ENCODE measurements at places on chromosomes 5 and 9.

DNA sequence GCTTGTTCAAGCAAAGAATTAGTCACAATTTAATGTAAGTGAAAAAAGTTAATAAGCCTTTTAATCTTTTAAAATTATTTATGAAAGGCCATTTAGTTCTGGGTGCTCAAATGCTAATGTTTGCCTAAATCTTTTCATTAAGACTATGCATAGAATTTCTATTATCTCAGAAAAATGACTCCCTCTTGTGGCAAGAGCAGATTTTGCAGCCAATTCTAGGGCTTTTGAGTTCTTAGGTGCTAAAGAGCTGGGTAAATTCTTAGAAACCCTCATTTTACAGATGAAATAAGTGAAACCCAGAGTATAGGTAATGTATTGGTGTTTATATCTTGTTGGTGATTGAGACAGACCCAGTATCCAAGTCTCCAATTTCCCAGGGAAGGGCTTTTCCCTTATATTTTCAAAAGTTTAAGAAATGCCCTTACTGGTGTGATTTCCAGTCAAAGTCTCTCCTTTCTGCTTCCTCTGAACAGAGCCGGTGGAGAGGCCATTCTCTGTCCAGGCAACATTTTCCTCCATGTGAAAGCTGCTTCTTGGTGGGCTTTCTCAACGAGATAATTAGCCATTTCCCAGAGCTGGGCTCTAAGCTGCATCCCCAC, 24.1 kb upstream of the PCSK5 start:
- peak; percentile 34 for DNase-seq

GRCh38 chr5:83686251-83686650, 34.4 kb downstream of the HAPLN1 start:
- DNase-seq = no peak

- DNase-seq = no peak
Measured at GRCh38 chr5:135030956-135031812, 2.8 kb downstream of the PITX1 start.

- DNase-seq = no peak
Measured at GRCh38 chr9:1718836-1719235, 296.3 kb upstream of the SMARCA2 start.

DNA sequence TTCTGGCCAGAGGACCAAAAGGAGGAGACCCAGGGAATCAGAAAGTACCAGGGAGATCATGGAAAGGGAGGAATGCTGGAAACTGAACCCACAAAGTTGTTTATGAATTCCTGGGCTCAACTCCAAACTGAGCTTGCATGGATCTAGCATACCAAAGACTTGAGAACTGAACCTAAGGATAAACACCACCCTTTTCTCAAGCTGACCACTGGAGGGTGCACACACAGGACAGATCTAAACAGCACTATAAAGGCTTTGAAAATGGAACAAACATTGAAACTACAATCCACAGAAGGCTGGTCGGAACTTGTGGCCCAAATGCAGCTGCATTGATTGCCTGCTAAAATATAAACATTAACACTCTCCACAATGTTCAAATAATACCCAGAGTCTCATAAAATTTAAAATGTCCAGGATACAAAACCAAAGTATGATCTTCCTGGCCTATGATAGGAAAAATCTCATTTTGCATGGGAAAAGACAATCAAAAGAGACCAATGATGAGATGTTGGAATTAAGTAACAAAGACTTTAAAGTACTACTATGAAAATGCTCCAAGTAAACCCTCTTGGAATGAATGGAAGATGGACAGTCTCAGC, 15.6 kb upstream of the IRF1 start:
- no peak for DNase-seq

DNA sequence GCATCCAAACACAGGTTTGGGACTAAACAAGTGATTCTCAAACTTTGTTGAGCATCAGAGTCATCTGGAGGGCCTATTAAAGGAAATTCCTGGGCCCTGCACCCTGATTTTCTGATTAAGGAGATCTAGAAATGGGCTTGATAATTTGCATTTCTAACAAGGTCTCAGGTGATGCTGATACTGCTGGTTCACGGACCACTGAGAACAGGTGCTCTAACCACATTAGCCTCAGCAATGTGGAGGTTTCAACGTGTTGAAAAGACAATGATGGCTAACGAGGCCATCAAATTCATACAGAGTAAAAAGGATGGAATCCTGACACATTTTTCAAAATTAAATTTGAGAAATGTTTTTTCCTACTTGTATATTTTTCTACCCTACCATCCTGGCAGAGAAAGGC, 172.1 kb downstream of the TSSK1B start:
- no peak for DNase-seq

GRCh38 chr5:42908086-42908485, 96.4 kb upstream of the SELENOP start:
- DNase-seq = no peak

DNA sequence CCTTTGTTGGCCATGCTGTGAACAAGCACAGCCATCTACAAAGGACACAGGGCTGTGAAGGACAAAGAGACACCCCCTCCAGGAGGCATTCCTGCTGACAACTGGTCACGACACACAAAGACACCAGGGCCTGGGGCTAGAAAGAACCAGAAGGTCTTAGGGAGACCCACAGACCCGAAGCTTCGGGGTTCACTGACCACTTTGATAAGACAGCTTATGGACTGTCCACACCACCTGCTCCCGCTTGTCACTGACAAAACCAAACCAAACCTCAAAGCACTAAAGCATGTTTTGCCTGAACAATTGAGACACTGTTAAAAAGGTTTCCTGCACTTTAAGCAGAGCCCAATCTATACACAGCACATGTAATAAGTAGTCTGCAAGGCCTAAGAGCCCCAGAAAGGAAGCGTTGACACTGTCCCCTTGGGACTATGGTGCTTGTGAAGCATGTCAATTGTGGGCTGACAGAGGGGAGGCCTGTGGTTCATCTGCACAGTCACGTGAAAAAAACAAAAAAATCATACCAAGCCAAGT, 185.0 kb downstream of the GAPVD1 start:
- no peak for DNase-seq

- DNase-seq = no peak
Measured at GRCh38 chr5:170393235-170393634, 4.1 kb upstream of the KCNMB1 start.

DNA sequence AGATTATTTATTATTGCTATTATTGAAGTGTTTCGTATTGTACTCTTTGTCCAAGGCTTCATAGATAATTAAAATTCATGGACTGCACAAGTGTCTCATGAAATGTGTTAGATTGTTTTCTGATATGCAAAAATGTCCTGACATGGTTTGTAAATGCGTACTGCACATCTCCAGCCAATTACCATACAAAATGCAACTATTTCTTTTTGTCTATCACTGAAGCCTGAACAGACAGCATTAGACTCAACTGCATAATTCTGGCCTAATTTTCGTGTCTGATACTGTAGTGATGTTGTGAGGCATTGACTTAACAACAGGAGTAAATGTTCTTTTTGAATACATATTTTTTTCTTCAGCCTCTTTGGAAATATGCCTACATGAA, 498.2 kb upstream of the CD180 start:
- DNase-seq = no peak

GRCh38 chr5:72402381-72402890, 82.3 kb downstream of the PTCD2 start:
- no peak for DNase-seq

DNA sequence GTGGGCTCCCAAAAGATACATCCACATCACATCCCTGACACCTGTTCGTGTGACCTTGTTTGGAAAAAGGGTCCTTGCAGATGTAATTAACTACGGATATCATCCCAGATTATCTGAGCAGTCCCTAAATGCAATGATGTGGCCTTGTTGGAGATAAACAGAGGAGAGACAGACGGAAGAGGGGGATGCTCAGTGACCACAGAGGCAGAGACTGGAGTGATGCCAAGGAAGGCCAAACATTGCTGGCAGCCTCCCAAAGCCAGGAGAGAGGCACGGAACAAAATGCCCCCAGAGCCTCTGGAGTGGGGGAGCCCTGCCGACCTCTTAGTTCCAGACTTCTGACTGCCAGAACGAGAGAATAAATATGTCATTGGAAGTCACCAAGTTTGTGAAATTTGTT, 15.0 kb upstream of the VAV2 start:
- DNase-seq = no peak

- no peak for DNase-seq
Measured at GRCh38 chr5:963310-963672, 45.3 kb upstream of the NKD2 start.

DNA sequence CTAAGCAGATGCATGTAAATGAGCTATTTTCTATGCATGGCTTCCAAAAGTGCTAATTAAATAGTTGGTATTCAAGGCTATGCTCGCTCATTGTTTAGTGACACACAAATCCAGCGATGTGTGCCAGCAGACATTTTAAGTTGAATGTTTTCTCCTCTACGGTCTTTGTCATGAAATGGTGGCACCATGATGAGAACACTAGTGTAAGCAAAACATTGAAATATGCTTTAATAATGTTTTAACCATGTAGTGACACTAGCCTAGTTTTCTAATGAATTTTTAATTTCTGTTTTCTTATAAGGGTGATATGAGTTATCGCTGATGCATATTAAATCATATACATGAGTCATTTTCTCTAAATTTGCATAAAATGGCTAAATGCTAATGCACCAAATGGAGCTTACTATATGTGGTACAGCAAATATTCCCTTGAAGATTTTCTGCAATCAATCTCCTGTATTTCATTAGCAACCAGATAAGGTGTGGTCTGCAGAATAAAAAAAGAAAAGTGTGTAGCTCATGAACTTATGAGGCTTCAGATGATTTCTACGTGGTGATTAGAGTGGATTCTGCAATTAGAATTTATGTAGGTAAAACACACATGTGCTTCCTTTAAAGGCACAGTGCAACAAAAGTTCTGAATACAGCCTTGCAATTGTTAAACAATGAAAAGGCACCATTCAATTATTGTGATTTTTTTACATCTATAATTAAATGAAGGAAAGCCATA, 226.6 kb downstream of the MEF2C start:
- no peak for DNase-seq

DNA sequence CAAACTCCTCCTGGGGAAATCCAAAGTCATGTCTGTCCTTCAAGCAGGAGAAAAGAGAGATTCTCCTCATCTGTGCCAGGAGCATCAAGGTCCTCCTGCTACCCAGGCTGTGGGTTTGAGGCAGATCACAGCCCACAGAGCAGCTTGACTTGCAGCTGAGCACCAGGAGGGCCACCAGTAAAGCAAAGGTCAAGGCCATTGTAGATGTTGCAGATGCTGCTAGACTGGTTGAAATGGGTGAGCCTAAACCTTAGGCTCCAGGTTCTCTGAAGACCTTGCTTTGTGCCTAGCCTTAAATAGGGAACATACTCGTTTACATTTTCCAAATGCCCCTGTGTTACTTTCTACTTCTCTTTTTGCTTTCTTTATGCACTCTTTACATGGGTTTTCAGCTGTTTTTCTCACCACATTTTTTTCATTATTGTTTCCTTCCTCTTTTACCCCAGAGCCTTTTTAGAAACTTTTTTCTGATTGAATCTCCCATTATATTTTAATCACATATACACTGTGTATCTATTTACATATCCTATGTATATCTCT, at the start of gene IFNA2:
TSS of gene IFNA2 (minus strand) at position 268 of the 540 bp plus-strand sequence. CDS start at position 199, 69 bp downstream.
- DNase-seq = no peak

DNA sequence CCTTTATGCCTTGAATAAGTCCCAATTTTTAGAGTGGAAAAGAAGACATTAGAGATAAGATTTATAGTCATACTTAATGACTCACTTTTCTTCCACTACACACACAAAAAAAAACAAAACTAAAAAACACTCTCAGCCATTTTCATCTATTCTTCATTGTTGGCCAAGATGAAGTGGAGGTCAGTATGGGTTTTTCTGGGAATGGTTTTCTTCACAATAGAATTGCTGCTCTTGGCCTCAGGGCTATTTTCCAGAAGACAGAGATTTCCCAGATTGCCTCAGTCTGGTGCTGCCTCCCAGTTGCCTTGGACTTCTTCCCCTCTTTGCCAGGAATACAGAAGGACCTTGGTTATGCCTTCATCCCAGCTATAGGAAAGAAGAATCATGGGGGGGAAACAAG, 463.7 kb downstream of the TMEM232 start:
- no peak for DNase-seq

GRCh38 chr9:87703636-87704276, 22.2 kb upstream of the CTSL start:
- DNase-seq = no peak

DNA sequence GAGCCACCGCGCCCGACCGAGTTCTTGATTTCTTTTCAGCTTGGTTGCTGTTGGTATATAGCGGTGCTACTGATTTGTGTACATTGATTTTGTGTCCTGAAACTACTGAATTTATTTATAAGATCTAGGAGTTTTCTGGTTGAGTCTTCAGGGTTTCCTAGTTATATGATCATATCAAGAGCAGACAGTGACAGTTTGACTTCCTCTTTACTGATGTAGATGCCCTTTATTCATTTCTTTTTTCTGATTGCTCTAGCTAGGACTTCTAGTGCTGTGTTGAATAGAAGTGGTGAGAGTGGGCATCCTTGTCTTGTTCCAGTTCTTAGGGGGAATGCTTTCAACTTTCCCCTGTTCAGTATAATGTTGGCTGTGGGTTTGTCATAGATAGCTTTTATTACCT, 17.4 kb upstream of the LRRC19 start:
- DNase-seq = no peak

- DNase-seq = no peak
Measured at GRCh38 chr9:106020186-106020585, 325.8 kb downstream of the TMEM38B start.

GRCh38 chr9:69809304-69809863, 11.2 kb upstream of the CFAP95 start:
- DNase-seq = no peak

- no peak for DNase-seq
Measured at GRCh38 chr9:115367780-115368525, 250.0 kb upstream of the TNC start.

- DNase-seq = no peak
Measured at GRCh38 chr5:129499208-129499852, 39.2 kb downstream of the ADAMTS19 start.

GRCh38 chr9:106862821-106863720, at the start of gene ZNF462:
ZNF462 (plus strand) TSS chr9:106863166; CDS start chr9:106923384, 60,218 bp downstream.
- no peak for DNase-seq

- DNase-seq = no peak
Measured at GRCh38 chr9:38352530-38353328, 39.8 kb upstream of the ALDH1B1 start.

DNA sequence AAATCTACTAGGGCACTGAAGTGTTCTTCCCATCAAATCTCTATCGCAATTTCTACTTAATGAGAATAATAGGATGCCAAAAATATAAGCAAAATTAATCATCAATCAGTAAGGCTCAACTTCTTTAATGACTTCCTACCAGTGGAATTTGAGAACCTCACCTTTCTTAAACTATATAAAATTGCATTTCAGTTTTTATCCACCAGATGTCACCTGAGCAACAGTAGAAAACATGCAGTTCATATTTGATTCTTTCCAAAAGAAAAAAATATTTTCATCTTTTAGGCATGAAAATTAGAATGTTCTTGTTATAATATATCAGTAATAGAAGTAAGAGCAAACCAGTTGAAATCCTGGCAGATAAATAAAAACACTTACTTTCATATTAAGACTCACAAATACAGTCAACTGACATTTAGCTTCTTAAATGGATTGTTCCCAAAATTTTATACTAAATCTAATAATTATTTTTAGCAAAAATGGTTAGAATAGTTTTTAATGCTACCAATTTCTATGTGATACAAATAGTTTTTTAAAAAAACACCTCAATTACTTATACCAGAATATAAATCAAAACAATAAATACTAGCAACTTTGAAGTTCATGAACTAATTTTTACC, 13.4 kb upstream of the CCDC112 start:
- no peak for DNase-seq

GRCh38 chr9:136865041-136865767, 904 bp downstream of the EDF1 start:
- no peak for DNase-seq

- no peak for DNase-seq
Measured at GRCh38 chr9:79176014-79176697, 395.6 kb upstream of the TLE4 start.

- DNase-seq = no peak
Measured at GRCh38 chr5:142598338-142598700, 87.6 kb downstream of the FGF1 start.

Measured in omental fat pad (tissue), 4 donors.